Right ventricle myocardium superior (tissue), 1 donor: ENCODE measurements at places on chromosomes 4 and X.

DNA sequence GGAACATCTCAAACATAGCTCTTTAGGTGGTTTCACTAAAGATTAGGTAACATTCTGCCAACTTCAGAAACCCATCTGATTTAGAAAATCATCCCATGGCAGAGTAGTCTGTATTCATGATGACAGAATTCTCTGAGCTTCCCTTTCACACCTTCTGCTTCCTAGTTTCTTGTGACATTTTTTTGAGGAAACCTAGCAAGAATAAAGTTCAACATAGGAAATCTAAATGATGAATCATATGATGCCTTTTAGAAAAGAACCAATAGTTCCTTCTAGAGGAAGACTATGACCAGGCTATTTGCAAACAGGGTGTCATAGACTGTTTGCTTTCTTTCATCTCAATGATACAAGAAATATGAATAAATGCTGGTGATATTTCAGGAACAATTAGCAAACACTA is 49.8 kb upstream of the CAMK2D start:
- no peak for DNase-seq

DNA sequence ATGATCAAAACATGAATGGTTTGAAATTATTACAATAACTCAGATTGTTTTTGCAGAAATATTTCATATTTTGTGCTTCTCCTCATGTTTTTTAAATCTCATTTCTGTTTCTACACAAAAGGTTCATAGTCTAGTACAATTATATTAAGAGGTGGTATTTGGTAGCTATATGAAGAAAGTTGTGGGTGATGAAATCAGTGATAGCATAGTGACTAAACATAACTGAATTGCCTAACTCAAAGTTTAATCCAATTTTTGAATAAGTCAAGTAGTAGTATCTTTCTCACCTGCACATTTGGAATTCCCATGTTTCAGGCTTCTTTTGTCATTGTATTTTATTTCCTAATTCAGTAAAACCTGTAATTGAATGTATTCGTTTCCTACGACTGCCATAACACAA is 648.7 kb downstream of the GRID2 start:
- no peak for DNase-seq

DNA sequence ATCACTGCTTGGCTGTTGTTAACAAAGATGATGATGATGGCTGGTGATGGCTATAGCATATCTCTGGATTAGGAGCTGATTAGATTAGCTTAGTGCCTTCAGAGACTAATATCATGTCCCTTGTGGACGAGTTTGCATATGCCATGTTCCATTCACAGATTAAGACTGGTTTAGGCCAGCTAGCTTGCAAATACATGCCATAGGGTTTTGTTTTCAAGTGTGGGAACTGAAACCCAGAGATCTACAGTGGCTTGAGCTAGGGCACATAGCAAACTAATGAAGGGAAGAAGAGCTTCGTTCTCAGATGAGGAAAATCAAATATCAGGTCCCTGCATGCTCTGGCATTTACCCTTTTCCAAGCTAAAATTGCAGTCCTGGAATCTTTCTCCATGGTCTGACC is 492.3 kb downstream of the MAGEE1 start:
- DNase-seq = no peak

- no peak for DNase-seq
Observed at GRCh38 chr4:83568062-83568461, 32.2 kb downstream of the GPAT3 start.

DNA sequence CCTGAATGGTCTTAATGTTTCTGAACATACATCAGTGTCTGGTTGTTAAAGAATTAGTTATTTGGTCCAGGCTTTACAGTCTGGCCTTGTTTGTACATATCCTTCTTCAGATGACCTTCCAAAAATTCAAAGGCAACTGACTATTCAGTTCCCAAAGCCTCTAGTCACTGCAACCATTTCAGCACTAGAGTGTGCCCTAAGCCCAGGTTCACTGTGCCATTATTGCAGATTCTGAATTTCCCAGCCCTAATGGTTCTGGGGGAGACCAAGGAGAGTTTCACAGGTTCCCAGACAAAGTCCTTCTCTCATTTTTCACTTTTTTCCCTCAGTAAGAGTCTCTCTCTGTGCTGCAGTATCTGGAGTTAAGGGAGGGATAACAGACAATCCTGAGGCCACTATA is 235.8 kb downstream of the TRAM1L1 start:
- DNase-seq = no peak

- no peak for DNase-seq
Observed at GRCh38 chrX:44071847-44072551, 98.8 kb upstream of the NDP start.

DNA sequence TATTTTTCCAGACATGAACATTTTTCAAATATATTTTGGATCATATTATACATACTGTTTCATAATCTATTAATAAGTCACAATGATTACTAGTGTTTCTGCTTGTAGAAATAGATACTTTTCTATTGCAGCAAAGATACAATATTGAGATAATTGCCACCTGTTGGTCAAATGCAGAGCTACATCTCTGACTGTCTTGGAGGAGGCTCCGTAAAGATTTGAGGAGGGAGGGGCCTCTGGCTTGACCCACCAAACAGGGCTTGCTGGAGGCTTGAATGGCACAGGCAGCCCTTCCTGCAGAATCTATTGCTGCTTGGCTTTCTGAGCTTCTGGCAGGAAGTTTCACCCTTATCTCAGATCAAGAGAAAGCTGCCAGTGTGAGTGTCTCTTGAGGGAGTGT is 99.3 kb upstream of the ARMCX2 start:
- peak; percentile 31 for DNase-seq

- DNase-seq = no peak
Observed at GRCh38 chr4:182555997-182556418, 312.8 kb downstream of the TENM3 start.
